Daoy (cell line): ENCODE measurements at places on chromosomes 6 and 20.
A peak's percentile ranks its signal among the peaks of the same experiment; 100 is the strongest.

- DNase-seq = no peak
These were observed 82.9 kb downstream of the ADGRG6 start for GRCh38 chr6:142384519-142385254.

DNA sequence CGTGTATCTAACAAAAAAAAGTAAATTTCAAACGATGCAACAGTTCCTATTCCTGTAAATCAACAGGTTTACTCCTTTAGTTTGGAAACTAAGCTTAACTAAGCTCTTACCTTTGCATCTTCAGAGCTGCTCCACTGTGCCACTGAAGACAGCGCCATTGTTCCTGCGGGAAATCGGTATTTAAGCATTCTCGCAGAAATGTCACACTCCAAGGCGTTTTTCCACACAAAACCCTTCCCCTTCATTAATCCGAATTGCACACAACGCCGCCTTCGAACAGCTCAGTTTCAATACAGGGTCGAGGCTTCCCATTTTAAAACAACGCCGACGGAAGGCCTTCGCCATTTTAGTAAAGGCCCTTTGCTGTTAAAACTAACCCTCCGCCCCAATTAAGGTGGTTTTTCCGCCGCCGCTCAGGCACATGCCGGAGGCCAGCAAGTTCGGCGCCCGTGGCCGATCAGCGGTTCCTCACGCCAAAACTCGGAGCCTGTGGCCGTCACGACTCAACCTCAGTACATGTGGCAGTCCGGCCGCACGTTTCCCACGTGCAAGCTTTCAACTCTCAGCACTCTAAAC, 35.4 kb upstream of the SYNCRIP start:
- no peak for DNase-seq

DNA sequence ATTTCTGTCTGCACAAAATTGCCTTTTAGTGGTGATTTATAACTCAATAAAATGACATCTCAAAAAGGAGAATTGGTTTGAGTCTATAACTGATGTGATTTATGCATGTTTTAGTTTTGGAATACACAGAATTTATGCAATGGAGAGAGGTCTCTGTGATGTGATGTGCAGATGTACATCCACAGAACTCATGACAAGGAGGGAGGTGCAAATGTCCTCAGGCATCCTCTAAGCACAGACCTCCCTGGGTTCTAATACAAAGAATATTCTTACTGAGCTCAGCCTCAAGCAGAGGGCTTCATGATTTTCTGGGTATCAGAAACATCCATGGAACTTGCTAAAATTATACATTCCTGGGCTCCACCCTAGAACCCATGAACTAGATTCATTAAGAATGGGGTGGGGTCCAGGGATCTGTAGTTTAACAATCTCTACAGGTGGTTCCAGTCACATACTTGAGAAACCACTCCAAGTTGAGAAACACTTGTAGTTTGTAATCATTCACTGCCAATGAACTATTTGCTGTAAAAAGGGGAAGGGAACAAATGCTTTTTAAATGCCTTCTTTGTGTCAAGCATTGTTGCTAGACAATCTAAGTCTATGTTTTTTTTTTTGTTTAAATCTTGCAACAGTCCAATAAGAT, 60.2 kb upstream of the NEDD9 start:
- no peak for DNase-seq

GRCh38 chr6:129364037-129364436, 345.9 kb downstream of the ARHGAP18 start:
- DNase-seq = no peak

GRCh38 chr6:54194067-54194466, 82.8 kb downstream of the MLIP start:
- peak; percentile 13 for DNase-seq

DNA sequence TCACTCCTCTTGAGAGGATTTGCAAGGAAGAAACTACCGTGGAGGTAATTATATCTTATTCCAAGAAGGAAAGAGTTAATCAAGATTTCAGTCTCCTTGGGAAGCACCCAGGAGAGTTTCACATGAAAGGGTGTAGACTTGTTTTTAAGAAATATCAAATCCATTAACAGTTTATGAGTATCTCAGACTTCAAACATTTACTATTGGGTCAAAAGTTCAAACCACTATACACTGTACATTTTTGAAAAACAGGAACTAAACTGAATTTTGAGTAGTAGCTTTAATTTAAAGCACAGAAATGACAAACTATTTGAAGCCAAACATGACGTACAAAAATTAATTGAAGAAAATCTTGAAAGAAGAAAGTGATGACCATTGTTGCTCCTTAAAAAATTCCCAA, 164.0 kb downstream of the FOXC1 start:
- no peak for DNase-seq

- peak; percentile 77 for DNase-seq
These were observed 58.3 kb upstream of the GNRH2 start for GRCh38 chr20:2984956-2985661.

GRCh38 chr20:37723668-37724067, 29.8 kb downstream of the CTNNBL1 start:
- DNase-seq = no peak

GRCh38 chr6:54074578-54075195, 36.6 kb upstream of the MLIP start:
- no peak for DNase-seq

DNA sequence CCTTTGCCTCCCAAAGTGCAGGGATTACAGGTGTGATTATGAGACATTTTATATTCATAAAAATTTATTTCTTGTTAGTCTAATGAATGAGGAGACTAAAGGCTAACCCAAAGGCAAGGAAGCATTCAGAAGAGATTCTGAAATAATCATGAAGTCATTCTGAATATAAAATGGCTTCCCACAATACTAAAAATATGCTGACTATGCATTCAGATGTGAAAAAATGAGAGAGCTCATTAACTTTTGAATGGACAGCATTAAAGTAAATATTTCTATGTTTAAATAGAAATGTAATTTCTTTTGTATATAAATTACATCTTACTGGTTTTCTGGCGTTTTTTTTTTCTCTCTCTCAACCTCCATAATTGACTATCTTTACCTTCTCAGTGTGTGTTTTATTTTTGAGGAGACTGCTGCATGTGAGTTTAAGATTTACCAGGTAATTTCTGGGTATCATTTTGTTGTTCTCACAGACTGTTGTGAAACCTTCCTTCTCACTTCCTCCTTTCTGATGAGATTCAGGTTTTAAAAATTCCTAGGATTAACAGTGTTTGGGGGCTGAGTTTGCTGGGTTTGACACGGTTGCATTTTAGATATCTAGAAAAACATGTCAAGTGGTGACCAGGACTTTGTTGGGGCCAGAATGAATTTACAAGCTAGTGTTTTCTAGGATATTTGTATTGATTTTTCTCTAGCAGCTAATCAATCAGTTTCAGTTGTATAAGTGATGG, 316.6 kb downstream of the CDKAL1 start:
- no peak for DNase-seq

DNA sequence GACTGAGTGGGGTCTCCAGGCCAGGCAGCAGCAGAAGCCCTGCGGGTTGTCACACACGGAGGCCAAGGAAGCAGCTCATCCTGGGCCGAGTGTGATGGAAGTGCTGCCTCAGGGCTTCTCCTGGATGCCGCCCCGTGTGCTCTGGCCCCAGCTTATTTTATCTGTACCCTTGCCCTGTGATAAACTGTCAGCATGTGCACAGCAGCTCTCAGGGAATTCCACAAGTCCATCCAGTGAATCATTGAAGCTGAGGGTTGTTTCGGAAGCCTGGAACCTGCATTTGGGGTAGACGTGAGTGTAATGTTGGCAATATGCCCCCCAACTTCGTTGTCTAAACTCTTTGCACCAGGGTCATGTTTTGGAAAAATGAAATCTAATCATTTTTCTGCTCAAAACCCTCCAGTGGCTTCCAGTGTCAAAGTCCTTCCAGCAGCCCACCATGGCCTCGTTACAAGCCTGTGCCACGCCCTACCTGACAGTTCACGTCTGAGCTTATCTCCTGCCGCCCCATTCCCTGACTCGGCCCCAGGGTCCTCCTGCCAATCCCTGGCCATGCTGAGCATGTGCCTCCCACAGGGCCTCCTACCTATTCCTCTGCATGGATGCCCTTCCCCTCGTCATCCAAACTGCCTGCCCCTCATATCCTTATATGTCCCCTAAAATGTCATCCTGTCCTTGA, 168.1 kb upstream of the THBS2 start:
- DNase-seq = no peak

- no peak for DNase-seq
These were observed 176.2 kb upstream of the PROKR2 start for GRCh38 chr20:5492937-5493336.

GRCh38 chr6:16822975-16823717, 61.9 kb upstream of the ATXN1 start:
- DNase-seq = no peak

DNA sequence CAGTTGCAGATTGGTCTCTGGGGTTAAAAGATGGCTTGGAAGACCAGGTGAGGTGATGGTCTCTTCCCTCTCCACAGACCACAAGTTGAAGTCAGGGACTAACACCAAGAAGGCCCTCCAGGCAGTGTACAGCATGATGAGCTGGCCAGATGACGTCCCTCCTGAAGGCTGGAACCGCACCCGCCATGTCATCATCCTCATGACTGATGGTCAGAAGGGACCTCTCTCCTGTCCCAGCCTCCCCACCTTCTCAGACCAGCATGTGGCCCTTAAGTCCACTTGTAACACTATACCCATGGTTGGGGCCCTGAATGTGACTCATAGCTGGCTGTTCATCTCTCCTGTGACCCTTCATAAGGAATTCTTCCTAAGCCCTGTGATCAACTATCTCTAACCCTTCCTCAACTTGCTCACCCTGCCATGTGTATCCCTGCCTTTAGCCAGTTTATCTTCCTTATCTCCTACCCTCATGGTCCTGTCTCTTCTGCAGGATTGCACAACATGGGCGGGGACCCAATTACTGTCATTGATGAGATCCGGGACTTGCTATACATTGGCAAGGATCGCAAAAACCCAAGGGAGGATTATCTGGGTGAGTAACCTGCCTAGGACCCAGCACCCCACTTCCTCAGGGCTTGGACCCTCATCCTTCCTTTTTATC, 3.0 kb downstream of the CFB start:
- DNase-seq = peak; percentile 58

DNA sequence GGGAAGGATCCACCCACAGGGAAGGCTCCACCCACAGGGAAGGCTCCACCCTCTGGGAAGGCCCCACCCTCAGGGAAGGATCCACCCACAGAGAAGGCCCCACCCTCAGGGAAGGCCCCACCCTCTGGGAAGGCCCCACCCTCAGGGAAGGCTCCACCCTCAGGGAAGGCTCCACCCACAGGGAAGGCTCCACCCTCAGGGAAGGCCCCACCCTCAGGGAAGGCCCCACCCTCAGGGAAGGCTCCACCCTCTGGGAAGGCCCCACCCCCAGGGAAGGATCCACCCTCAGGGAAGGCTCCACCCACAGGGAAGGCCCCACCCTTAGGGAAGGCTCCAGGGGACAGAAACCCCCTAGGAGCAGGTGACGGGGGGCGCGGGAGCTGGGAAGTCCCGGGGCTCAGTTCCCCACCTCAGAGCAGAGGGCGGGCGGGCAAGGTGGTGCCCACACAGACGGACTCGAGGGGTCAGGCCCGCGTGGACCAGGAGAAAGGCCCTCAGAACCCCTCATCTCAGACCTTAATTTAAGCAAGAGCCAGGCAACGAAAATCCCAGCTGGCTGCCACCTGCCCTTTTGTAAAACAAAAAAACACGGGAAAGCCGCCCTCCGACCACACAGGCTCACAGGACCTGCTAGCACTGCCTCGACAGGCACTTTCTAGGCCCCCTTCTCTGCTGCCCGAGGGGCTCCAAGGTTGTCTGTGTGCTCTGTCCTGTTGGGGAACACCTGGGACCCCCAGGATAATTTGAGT, 39.7 kb downstream of the KCNQ2 start:
- no peak for DNase-seq

DNA sequence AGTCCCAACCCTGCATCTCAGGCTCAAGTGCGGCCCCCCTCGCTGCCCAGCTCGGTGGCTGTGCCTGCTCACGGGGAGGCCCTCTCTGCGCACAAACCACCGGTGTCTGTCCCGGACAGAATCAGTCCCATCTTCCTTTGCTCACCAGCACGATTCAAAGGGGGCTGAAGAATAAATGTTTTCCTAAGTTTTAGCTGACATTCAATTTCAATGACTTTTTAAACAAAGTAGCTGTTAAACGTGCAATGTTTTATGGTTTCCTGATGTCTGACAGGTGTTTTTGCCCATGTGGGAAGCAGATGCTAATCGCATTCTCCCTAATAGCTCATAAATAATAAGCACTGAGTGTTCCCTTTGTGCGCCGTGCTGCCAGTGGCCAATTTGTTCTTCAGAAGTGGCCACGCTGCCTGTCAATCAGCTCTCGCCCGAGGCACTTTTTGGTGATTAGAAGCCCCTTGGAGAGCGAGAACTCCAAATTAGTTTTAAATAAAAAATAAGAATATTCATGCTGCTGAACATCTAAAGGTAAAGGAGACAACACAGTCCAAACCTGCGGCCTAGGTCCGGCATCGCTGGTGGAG, 26.3 kb downstream of the BHLHE23 start:
- DNase-seq = no peak

DNA sequence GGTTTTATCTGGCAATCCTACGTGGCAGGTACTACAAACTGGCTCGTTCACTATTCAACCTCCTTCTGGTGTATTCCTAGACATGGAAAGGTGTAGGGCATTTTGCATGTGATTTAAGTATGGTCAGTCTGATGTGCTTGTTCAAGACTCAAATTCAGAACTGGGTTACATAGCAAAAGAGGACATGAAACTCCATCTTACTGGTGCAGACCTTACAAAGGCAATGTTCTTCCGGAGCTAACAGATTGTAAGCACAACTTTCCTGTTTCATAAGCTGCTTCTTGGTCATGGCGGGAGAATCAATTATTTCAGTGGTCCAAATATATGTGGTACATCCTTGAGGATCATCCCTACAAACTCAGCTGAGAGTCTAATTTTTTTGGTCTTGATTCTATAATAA, 703.4 kb downstream of the EPM2A start:
- DNase-seq = no peak

DNA sequence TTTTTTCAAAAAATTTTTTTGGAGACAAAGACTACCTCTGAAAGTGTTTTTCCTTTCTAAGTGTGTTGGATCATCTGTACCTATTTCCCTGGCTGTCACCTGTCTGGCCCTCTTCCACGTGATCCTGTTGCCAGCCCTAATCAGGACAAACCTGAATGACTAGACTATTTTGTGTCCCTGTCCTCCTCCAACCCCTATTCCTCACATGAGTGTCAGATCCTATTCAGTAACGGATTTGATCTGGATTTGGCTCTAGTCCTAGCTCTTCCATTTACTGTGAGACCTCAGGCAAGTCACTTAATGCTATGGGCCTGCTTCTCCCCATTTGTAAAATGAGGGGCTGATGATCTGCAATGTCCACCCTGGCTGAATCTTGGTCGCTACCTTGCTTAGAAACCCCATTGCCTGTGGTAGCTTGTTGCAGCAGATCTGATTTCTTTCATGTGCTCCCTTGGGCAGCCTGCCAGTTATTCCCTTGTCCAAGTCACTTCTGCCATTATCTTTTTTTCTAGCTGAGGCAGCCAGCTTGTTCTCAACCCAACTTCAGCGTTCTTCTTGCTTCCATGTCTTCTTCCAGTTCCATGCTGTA, 4.8 kb downstream of the PHF20 start:
- DNase-seq = peak; percentile 19

GRCh38 chr6:34025861-34026260, 120.0 kb downstream of the GRM4 start:
- DNase-seq = no peak
